ENCODE measurements at places on chromosomes 5 and 9.

DNA sequence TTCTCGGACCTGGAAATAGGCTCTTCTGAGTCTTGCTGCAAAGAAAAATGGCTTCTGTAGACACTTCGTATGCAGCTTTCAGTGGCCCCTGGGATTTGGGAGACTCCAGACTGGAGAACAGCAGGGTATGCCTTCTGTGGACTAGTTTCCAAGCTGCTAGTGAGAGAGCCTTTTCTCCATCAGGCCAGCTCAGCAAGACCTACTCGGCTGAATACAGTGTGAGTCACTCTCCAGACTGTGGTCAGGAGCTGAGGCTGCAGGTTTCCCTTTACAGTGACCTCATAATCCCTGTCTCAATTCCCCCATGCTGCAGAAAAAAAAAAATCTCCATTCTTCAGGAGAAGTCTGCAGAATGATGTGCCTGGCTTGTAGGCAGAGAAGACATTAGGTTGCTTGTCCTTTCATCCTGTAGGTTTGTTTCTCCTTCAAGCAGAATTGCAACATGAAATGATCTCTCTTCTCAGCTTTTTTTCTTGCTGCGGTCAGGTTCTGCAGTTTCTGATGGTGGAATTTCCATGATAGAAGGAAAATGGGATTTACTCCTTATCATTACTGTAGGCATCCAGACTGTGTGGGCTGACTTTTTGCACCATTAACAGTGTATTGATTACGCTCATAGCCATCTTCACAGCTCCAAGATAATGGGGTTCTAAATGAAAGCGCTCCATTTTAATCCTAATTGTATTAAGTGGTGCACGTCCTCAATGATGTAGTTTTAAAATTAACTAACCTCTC is 78.3 kb upstream of the TNFSF8 start:
- DNase-seq, result no peak

GRCh38 chr5:66299463-66299862 is 155.4 kb downstream of the SREK1 start:
- DNase-seq, result no peak

- DNase-seq, result no peak
These were observed 2.0 kb upstream of the NSD1 start for GRCh38 chr5:177131352-177132135.

DNA sequence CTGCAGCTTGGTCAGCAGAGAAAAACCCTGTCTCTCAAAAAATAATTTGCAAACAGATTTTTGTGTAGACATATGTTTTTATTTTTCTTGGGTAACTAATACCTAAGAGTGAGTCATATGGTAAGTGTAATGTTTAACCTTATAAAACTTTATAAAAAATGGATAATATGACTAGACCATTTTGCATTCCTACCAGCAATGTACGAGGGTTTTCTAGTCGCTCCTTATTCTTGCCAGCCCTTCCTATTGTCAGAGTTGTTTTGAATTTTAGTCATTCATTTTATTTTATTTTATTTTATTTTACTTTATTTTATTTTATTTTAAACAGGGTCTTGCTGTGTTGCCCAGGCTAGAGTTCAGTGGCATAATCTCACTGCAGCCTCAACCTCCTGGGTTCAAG is 37.8 kb downstream of the RABGAP1 start:
- DNase-seq, result no peak

DNA sequence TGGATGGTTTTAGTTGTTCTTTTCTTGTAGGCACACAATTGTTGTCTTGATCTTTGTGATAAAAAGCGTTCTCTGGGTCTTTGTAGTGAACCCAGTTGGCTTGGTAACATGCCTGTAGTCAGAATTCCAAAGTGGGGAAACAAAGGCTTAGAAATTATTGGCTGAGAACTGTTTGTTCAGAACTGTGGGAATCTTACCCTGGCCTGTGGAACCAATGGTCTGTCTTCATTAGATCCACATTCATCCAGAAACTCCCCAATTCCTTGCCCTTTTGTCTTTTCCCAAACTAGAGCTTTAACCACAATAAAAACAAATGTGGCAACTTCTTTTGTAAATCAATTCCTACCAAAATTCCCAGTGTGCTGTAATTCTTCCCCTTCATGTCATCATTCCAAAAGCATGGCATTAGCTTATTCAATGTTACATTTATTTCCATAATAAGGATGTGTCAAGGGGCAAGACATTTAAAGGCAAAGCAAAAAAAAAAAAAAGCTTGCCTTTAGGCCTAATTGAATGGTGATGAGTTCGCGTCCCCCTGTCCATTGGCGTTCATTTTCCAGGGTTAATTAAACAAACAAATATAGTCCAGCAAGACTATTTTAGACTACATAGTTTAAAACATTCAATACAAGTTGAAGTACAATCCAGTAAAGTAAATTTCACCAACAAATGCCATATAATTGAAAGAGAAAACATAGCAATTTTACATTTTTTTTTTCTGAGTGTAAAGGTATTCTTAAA is 249.8 kb upstream of the ZNF608 start:
- no peak for DNase-seq

DNA sequence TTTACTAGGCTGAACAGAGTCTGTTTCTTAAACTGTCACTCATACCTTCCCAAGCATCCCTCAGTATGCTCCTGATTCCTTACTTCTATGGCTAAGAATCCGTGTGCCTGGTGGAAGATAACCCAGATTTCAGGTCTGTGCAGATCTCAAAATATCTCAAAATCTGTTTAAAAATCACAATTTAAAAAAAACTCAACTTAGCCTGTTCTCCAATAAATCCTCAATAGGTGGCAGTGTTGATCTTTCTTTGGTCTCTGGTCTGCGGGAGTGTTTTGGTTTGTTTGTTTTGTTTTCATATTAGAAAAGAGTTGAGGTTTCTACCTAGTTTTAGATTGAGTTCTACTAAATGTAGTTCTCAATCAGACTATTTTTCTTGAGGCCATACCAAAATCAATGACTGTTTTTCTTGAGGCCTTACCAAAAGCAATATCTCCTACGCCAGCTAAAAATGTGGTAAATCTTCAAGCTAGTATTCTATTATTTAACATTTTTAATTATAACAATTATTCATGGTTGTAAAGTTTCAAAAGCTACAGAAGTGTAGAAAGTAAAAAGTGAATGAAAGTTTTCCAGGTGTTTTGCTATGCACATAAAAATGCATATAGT is 57.9 kb downstream of the TGFBR1 start:
- no peak for DNase-seq

- DNase-seq, result no peak
These were observed 396.5 kb upstream of the MEF2C start for GRCh38 chr5:89279391-89280036.

GRCh38 chr5:160793530-160793899 is 58.5 kb downstream of the ATP10B start:
- DNase-seq, result no peak

GRCh38 chr5:179313849-179314521 is 31.3 kb downstream of the ADAMTS2 start:
- no peak for DNase-seq

DNA sequence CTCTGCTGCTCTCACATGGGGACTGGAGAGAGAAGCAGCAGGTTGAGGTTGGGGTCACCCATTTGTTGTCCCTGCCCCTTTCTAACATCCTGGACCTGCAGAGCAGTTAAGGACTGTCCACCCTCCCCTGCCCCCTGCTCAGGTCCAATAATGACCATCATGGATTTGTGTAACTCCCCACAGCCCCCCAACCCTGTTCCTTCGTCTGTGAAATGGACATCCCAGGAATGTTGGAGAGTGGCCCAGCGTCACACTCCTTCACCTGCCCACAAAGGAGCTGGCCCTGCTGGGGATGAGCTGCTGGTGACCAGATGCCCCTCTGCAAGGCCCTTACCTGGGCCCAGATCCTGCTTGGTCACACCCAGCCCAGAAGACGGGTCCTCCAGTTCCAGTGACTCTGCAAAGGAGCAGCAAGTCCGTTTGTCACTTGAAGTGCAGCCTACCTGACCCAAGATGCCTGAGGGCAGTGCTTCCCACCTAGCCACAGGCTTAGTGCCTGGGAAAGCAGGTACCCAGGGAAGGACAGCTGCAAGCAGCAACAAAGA is 10.4 kb downstream of the CD74 start:
- no peak for DNase-seq

DNA sequence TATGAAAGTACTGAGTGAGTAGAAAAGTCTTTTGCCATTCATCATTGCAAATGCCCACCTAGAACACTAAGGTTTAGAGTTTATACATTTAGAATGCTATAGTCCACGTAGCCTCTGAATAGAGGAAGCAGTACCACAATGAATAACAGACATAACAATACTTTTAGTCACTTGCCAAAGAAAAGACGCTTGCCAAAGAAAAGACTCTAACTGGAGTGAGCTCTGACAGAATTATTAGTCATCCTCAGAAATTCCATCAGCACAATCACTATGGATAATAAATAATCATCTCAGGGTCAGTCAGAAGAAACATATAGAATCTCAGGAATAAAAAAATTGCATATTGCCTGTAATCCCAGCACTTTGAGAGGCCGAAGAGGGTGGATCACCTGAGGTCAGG is 168.5 kb upstream of the TARS1 start:
- no peak for DNase-seq

GRCh38 chr5:73183481-73183891 is 10.5 kb downstream of the TMEM174 start:
- DNase-seq, result no peak

DNA sequence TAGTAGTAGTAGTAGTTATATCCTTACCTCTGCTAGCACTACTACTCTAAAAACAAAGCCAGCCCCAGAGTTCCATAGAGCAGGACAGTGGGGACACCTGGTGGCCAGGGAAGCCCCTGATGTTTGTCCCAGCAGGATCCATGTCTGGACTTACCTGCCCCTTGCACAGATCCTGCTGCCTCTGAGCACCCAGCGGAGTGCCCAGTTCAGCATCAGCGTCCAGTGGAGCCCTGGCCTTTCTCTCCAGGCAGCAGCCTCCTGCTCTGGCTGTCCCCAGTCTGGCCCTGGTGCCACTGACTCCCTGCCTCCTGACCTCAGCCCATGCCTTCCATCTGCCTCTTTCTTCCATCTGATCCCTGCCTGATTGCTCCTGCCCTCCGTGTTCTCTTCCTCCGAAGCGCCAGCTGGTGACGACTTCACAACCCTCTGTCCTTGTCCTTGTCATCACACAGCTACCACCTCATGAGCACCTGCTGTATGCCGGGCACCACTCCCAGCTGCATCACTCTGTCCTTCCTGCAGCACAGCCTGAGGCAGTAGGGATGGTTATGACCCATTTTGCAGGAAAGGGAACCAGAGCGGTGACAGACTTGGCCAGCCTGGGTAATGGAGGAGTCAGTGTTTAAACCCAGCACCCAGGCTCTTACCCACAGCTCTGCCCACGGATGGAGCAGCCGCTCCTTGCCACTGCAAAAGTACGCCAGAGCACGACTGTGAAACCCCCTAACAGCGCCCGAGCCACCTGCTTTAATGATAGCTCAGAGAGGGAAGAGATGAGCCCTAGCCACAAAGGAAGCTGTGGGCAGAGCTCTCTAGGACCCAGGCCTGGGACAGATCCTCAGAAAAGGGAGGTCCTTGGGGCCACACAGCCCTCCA is 11.5 kb downstream of the SARDH start:
- no peak for DNase-seq

DNA sequence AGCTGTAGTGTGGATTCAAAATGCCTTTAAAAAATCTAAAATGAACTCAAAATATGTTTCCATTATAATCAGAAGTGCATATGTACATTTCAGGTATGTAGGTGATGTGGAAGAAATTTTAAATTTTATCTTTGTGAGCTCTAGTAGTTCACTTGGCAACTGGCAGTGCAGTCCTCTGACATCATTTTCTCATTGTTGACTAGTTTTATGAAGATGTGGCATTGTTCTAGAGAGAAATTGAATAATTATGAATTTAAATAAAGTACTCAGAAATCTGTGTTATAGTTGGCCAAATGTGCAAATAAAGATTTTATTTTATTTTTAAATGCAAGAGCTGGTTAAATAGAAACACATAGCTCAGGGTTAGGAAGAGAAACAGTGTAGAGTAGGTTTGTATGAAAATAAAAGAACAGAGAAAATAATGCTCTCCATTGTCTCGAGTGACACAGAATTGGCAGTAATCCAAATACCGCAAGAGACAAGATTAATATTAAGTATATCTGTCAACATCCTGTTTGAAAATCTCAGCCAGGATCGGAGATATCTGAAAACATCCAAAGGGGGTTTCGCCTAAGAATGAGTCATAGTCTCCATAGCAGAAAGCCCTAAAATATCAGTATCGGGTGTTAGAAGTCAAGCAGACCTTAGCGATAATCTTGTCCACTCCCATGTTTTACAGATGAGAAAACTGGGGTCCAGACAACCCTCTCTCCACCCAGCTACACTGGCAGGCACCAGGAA is 189.4 kb downstream of the CCDC192 start:
- DNase-seq, result no peak

GRCh38 chr5:140312791-140313189 is 9.9 kb upstream of the PFDN1 start:
- DNase-seq, result no peak

GRCh38 chr5:146748533-146748932 is 130.0 kb downstream of the PPP2R2B start:
- DNase-seq, result no peak

DNA sequence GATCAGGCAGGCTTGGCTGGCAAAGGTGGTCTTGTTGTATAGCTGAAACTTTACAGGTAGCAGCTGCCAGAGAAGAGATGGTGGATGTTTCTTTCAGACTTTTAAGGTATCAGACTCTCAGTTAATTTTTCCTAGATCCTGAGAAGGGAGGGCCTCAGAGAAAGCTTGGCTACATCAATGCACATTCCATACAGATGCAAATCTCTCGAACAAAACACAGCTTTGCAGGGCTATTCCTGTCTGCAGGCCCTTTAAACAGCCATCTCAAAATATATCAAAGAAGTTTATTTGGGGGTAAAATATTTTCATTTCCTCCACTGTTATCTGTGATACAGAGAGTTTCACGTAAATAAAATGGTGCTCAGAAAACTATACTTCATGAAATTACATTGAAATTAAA is 1584.4 kb downstream of the EFNA5 start:
- DNase-seq, result no peak

GRCh38 chr5:89849830-89850512 is 559.6 kb downstream of the CETN3 start:
- no peak for DNase-seq

DNA sequence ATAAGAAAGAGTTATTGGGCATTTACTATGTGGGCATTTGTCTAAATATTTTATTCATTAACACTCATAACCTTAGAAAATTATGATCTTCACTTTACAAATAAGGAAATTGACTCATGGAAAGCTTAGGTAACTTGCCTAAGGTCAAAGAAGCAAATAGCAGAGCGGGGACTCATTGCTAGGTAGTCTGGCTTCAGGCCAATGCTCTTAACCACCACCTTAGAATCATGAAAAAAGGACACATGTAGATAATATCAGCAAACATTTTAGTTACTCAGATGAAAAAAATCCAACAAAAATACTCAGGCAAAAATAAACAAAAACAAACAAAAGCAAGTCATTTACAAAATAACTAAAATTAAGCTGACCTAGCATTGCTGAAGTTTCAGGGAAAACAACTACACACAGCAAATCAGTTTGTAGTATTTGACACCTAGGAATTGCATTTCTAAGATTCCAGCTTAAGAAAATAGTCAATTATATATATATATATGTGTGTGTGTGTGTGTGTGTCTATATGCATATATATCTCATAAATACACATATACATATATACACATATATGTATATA is 166.0 kb downstream of the HMHB1 start:
- DNase-seq, result no peak

Measured in stimulated activated CD4-positive, alpha-beta T cell treated with anti-CD3 and anti-CD28 coated beads, Interleukin-1b, Interleukin-23, amount 100 ng/mL, for 1 hour (primary cell).